ENCODE measurements at places on chromosomes 6 and 20. TPM values are rescaled to one million over a fixed set of nuclear protein-coding genes. Genes with fewer than 3 reads are reported as not detected.

The TRERF1 gene
- 0.96 TPM for total RNA-seq

The KIF25 gene
- total RNA-seq, result not detected

The SLC29A1 gene
- 4.0 TPM for total RNA-seq

The PRICKLE4 gene
- total RNA-seq, result not detected

The GPR6 gene
- not detected for total RNA-seq

The DEFB124 gene
- total RNA-seq, result not detected

The TMEM200A gene
- total RNA-seq, result under 0.01 TPM

The TSPO2 gene
- total RNA-seq, result not detected

The PACRG gene
- 2.1 TPM for total RNA-seq

The TNFRSF6B gene
- 7.5 TPM for total RNA-seq

The LIN28B gene
- not detected for total RNA-seq

The DPPA5 gene
- total RNA-seq, result not detected

The MPIG6B gene
- not detected for total RNA-seq

The CDK5RAP1 gene
- 28.2 TPM for total RNA-seq

The VSTM2L gene
- 43.3 TPM for total RNA-seq

The CAGE1 gene
- not detected for total RNA-seq

The HLA-DQA2 gene
- total RNA-seq, result not detected

The BIRC7 gene
- total RNA-seq, result 0.72 TPM

The PBOV1 gene
- total RNA-seq, result not detected

The TTBK1 gene
- total RNA-seq, result not detected

The OR2J1 gene
- not detected for total RNA-seq

The ZNF512B gene
- total RNA-seq, result 7.9 TPM

The SRF gene
- 12.4 TPM for total RNA-seq

The ADTRP gene
- 12.8 TPM for total RNA-seq

The EGFL8 gene
- total RNA-seq, result not detected

The PET117 gene
- 13.0 TPM for total RNA-seq

The PNLDC1 gene
- total RNA-seq, result under 0.01 TPM

The ACTL10 gene
- total RNA-seq, result 2.7 TPM

The ARMC2 gene
- 0.72 TPM for total RNA-seq

The ADGRG6 gene
- 21.7 TPM for total RNA-seq

The SLC17A2 gene
- total RNA-seq, result not detected
